Right ventricle myocardium inferior (tissue), 1 donor: ENCODE measurements at places on chromosomes 2 and 18. TPM values are rescaled to one million over a fixed set of nuclear protein-coding genes. Genes with fewer than 3 reads are reported as not detected.
A peak's percentile ranks its signal among the peaks of the same experiment; 100 is the strongest.

Gene RAB27B
- total RNA-seq: 0.08 TPM

- peak; percentile 92 for DNase-seq
These were observed 1.5 kb upstream of the NR4A2 start for GRCh38 chr2:156333951-156334495.

Gene NLRC4
- 1.4 TPM for total RNA-seq

Gene NEURL3
- total RNA-seq: 0.14 TPM

- no peak for DNase-seq
These were observed 12.0 kb upstream of the BCL11A start for GRCh38 chr2:60565472-60565871.

DNA sequence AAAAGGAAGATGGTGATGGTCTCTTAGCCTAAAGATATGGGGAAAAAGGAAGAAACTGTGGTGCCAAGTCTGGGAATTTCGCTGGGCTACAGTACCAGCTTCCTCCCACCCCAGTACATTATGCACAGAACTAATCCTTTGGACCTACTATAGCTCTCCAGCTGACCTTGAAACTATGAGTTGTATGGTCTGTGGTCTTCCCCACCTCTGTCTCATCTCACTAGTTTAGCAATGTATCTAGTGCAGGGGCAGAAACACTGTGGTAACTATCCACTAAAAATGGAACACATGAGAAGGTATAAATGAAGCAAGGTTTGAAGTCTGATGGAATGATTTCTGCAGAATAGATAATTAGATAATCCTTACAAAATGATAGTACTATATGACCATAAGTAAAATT, 190.4 kb upstream of the CCDC150 start:
- no peak for DNase-seq

Gene TAF4B
- 1.2 TPM for total RNA-seq

Gene CKAP2L
- 1.3 TPM for total RNA-seq

Gene CYB5A
- 101 TPM for total RNA-seq

- DNase-seq: no peak
These were observed 67.5 kb upstream of the BZW1 start for GRCh38 chr2:200744201-200744602.

Gene OXER1
- 0.43 TPM for total RNA-seq

Gene C2orf66
- not detected for total RNA-seq

Gene MAPK4
- 34.1 TPM for total RNA-seq

GRCh38 chr2:188582211-188582610, 290.5 kb downstream of the GULP1 start:
- no peak for DNase-seq

Gene TPRKB
- 45.9 TPM for total RNA-seq

DNA sequence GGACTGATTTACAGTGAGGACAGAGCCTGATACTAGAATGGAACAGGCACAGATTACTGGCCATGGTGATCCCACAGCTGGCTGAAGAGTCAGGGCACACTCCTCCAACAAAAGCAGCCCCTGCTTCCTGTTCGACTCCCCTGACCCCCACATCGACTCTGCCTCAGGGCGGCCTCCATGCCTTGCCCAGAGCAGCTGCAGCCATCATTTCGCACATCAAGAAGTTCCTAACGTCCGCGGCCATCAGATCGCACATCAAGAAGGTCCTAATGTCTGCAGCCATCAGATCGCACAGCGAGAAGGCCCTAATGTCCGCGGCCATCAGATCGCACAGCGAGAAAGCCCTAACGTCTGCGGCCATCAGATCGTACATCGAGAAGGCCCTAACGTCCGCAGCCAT, 192.8 kb upstream of the PXDN start:
- no peak for DNase-seq

Gene RAD51AP2
- 0.11 TPM for total RNA-seq

DNA sequence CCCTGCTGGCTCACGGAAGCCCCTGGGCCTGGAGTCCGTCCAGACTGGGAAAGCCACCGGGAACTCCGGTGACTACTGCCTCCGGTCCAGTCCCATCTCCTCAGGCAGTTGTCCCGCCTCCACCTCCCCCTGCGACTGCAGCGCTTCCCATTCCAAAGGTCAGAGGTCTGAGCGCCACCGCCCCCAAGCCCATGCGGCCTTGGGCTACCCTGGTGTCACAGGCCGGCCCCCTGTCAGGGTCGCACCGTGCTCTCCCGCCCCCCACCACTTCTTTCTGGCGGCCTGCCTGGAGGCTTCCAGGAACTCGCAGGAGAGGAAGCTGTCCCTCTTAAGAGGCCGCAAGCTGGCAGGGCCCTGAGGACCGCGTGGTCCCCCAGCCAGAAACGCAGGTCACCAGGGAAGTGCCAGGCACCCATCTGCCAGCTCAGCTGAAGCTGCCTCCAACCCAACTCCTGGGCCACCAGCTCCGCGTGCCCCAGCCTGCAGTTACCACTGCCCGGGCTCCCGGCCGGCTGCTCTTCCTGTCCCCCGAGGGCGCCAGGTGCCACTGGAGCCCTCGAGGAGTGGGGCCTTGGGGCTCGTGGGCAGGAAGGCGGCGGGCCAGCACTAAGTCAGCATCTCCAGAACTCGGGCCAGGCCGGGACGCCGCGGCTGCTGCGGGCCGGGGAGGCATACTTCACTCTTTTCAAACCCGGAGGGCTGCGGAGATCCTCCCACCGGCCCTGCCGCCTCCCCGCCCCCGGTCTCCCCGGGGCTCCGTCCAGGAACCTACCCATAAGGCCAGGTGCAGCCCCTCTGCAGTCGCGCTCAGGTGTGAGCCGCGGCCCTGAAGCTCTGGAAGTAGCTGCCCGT, 83.3 kb upstream of the POMC start:
- peak; percentile 77 for DNase-seq

DNA sequence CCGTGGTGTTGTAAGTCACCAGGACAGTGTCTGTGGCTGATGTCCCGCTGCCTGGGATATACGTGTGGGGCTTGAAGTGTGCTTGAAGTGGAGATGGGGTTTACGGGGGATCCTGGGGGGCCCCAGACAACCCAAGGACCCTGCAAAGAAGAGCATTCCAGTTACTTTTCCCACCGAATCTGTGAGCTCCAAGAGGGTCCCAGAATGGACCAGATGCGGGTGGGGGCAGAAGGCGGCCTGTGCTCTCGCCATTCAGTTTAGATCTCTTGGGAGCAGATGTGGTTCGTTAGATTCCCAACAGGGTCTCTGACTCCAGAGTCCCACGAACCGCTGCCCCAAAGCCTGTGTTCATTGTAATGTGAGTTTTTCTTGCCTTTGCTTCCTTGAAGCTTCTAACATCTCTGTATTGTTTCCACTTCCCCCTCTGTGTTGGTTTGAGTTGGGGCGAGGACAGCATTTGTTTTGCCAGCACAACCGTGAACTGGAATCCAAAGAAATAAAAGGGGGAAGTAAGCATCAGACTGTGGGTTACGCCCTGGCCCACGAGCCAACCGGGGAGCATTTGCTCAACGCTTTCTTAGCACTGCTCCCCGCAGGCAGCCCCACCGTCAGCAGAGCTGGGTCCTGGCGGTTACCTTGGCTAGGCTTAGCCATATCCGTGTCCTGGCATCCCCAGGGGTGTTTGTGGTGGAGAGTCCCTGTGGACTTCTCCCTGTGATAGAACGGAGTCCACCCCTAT, 92.1 kb downstream of the SH3BP4 start:
- DNase-seq: no peak

DNA sequence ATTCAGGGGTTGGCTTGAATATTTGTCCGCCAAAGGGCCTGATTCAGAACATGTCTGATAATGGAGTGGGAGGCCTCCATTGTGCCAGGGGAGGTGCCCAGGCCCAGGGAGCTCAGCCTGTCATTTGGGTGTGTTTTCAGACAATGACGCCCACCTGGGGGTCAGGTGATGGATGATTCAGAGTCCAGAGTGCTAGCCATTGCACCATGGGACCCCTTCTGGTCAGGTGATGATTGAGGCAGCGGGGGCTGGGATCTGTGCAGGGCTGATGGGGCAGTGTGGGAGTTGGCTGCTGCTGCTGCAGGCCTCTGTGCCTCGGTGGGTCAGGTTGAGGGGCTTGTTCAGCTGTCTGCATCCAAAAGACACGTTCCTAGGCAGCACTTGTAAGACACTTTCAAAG, 8.3 kb upstream of the ARHGEF4 start:
- peak; percentile 14 for DNase-seq

DNA sequence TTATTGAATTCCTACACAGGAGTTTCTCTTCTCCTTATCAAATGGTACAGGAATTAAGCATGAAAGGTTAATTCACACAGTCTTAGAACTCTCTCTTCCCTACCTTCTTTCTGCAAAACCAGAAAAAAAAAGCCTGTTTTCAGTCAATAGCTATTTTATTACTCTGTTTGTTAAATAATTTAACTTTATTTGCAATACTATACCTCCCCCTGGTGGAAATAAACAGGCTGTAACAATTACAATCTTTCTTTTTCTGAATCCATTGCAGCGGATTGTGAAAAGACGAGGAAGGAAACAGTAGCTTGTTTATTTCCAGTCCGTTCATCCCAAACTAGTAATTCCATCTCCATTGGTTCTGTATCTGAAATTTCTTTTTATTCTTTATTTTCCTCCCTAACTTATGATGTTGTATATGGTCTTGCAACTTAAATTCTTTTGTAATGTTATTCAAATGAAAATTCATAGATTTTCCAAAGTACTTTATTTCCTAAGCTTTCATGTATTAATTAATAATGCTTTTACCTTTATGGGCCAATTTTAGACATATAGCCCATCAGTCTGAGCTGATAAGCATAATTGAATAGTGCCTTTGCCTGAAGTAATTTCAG, 165.2 kb downstream of the SH3BP4 start:
- no peak for DNase-seq

DNA sequence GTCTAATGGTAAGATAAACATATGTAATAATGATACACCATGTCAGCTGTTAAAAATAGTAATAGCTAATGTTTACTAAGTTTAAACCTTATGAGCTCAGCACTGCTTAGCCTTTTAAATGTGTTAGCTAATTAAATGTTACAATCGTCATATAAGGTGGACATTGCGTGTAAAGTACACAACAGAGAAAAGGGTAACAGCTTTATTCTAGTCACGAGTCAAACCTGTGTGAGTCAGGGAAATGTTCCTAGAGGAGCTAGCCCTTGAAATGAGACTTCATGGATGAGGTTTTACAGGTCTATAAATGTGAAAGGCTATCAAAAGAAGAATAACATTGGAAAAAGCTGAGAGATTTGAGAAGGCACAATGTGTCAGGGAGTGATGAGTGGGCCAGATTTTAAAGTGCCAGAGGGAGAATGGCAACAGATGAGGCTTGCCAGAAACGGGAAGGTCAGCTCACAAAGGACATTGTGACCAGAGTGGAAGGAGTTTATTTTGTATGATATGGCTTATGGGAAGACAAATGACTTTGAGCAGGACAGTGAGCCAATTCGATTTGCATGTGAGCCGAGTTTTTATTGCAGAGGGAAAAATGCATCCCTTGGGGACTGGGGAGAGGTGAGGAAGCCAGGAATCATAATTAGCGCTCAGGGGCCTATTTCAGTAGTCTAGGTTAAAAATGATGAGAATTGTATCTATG, 276.3 kb downstream of the CTNNA2 start:
- no peak for DNase-seq

DNA sequence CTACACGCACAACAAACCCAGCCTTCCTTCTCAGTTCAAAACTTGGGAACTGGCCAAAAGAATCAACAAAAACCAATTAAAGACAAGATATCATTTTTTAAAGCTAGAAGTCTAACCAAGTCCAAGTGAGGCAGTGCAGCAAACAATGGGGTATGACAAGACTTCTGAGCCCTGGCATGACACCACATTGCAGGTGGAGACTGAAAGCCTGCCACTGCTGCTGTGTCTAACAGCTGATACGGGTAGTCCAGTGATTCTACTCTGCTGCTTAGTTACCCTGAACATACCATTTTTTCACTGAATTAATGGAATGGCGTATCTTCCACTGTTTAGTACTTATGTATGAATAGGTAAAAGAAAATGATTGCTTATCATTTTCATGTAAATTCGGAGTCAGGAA, 47.4 kb upstream of the KIDINS220 start:
- no peak for DNase-seq

DNA sequence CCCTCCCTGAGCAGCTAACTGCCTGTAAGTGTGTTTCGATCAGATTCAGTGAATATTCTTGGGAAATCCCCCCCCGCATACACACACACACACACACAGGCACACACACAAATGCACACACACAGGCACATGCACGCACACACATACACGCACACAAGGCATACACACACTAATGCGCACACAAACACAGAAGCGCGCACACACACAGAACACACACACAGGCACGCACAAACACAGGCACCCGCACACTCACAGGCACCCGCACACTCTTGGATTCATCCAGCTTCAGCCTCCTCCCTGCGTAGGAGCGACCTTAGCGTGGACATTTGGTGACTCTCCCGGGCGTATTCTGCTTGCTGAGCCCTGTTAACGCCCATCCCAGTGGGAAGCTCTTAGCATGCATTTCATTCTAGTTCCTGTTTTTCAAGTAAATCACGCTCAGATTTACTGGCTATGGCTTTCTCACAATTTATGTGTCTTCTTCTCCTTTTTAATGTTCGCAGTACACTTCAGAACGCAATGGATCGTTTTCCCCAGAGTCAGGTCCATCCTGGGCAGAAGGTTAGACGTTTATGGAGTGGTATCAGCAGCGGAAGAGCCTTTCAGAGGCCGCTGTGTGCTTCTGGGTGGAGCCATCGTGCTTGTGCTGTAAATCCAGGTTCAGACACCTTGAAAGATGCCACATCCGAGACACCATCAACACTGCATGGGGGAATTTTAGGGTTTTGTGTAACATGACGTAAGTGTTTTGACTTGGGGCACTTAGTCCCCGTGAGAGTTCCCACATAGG, 656.6 kb downstream of the GALR1 start:
- no peak for DNase-seq

GRCh38 chr2:109434351-109434750, 179.4 kb downstream of the SEPTIN10 start:
- DNase-seq: no peak

DNA sequence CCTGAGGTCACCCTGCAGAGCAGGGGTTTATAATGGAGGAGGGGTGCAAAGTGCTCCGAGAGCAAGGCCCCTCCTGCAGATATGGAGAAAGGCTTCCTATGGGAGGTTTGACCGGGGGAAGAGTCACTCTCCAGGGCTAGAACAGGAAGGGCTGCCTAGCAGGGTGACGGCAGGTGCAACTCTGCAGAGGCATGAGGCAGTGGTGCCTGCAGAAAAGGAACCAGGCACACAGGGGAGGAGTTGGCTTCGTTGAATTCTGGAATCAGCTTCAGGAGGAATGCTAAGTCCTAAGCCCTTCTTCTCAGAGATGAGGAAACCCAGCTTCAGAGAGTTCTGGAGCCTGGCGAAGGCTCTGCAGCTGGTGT, 17.5 kb upstream of the HPCAL1 start:
- no peak for DNase-seq

DNA sequence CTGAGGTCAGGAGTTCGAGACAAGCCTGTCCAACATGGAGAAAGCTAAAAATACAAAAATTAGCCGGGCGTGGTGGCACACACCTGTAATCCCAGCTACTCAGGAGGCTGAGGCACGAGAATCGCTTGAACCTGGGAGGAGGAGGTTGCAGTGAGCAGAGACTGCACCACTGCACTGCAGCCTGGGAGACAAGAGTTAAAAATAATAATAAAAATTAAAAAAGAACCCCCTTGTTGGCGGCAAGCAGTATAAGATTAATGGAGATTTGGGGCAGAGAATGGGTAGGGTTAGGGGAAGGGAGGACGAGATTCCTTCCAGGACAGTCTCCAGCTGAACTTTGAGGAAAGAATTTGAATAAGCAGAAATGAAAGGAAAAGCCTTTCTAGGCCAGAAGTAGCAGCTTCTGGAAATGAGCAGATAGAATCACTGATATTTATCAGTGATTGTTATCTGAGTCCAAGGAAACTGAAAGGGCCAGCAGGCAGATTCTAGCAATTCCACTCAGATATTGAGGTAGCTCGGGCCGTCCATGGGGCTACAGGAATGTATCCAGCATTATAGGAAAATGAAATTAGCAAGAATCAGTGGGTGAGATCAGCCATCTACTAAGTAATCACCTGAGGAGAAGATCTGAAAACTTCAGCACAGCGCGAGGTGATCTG, 7.0 kb upstream of the MYCN start:
- no peak for DNase-seq
